ENCODE measurements at places on chromosomes 11 and 22.

- no peak for DNase-seq
These were observed 2.3 kb downstream of the TSPAN18 start for GRCh38 chr11:44729063-44729462.

GRCh38 chr11:126059238-126059781, 3.4 kb downstream of the CDON start:
- no peak for DNase-seq

DNA sequence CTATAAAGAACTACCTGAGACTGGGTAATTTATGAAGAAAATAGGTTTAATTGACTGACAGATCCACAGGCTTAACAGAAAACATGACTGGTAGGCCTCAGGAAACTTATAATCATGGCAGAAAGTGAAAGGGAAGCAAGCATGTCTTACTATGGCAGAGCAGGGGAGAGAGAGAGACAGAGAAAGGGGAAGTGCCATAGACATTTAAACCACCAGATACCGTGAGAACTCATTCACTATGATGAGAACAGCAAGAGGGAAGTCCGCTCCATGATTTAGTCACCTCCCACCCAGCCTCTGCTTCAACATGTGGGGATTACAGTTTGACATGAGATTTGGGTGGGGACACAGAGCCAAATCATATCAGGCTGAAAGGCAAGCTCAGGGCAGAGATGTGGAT, 327.1 kb upstream of the DDI1 start:
- DNase-seq = no peak

GRCh38 chr11:74636630-74637184, 44.3 kb downstream of the POLD3 start:
- no peak for DNase-seq

DNA sequence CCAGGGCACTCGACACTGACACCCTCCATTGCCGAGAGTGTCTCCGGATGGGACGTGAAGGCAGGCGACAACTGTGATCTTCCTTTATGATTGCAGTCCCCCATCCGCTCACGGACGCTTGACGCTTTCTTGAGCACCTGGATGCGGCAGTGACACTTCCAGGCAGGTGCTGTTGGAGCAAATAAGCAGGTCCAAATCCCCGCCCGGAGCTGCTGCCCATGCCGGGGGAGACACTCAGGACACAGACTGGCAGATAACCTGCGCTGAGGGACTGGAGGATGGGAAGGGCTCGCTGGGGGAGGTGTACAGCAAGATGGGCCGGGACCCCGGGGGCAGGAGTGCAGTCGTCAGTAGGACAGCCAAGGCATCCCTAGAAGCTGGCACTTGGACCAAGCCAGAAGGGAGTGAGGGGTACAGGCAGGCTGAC, 1403.5 kb downstream of the BRD1 start:
- DNase-seq = no peak

- no peak for DNase-seq
These were observed 14.4 kb downstream of the MUC5AC start for GRCh38 chr11:1171985-1172728.

- DNase-seq = no peak
These were observed 23.3 kb downstream of the SAMM50 start for GRCh38 chr22:43978558-43978957.

DNA sequence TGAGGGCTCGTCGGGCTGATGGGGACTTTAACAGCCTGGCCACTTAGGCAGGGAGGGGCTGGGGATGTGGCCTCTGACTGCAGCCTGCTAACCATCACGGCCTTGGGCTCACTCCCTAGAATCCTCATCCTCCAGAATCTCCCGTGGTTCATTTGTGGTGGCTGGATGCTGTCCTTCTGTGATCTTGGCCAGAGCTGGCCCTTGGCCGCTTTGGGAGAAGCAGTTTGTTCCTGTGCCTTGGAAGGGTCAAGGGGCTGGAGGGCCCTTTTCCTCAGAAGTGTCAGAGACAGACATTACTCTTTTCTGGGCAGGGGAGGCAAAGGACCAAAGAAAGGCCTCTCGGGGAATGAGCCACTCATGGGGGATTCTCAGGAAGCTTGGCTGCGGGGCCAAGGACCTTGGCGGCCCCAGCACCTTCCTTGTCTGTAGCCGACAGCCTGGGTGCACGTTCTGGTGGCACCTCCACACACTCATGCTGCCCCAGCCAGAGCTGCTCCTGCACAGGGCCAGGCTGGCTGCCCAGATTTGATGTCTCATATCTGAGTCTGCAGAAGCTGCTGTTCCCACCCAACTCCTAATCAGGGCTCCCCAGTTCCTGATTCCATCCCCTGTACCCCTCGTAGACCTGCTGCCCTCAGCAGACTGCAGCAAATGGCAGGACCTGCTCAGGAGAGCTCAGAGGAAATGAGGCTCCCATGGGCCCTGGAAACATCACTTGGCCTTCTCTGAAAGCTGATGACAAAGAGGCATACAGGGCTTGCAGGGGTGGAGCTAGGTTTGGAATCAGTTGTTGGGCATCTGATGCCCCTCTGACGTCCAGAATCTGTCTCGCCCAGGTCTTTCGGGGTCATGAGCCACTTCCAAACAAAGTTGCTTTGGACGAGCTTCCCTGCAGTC, 107.7 kb downstream of the CTTN start:
- DNase-seq = no peak

DNA sequence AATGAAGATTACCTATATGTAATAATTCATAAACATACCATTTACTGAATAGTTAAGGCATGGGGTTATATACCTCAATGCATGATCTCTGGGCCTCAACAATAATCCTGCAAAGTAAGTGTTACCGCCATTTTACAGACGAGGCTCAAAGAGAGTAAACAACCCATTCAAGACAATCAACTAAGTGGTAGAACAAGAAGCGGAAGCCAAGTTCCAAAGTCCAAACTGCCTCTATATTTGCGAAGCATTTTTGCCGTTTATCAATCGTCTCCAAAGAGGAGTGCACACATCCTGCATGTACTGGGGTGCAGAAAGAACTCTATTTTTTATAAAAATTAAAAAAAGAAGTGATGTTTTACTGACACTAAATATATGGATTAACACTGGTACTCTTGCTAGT, 27.5 kb upstream of the P4HA3 start:
- DNase-seq = no peak

- no peak for DNase-seq
These were observed 1474.3 kb downstream of the BRD1 start for GRCh38 chr22:48353116-48353947.

- DNase-seq = no peak
These were observed 2.1 kb upstream of the KIAA1671 start for GRCh38 chr22:24950272-24950902.

- DNase-seq = no peak
These were observed 6.0 kb downstream of the VSIG2 start for GRCh38 chr11:124745835-124746620.

DNA sequence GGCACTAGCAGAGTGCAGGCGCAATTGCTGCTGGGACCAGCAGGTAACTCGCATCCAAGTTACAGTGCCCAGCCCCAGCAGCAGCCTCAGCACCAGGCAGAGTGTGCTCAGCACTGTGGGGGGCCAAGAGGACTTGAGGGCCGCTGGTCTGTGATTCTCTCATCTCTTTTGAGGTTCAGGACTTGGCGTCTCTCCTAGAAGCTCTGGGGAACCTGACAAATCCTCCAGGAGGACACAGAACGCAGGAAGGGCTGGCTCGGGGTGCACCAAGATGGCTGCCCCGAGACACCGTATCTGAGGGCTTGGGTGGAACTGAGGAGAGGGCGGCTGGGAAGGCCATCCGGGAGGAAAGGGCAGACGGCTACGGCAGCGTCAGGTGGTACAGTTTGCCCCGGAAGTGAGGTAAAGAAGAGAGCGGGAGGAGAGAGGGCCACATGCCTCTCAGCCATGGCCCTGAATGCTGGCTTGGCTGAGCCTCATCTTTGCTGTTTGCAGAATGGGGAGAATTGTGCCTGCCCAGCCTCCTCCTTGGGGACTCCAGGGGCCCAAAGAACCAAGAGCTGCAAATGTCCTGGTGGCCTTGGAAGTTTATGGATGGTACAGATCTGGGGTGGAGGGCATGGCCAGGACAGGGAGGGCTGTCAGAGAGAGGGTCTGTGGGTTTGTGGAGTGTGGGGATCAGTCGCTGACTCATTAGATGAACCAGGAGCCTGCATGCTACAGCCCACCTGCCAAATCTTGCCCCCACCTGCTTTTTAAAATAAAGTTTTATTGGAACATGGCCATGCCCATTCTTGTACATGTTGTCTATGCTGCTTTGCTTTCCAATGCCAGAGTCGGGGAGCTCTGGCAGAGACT, 78.0 kb downstream of the MYEOV start:
- no peak for DNase-seq

DNA sequence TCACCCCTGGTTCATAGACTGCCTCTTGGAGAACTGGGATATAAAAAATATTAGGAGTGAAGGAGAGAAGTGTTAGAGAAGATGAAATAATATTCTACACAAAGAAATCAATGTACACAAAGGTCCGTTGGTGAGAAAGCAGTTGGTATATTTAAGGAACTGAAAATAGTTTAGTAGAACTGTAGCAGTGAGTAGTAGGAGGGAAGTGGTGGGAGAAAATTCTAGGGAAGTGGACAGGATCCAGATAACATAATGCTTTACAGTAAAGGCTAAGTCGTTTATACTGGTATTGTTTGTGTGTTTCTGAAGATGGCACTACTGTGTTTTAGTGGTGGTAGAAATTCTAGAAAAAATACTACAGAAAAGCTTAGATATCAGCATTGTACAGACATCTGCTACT, 120.8 kb upstream of the CHORDC1 start:
- no peak for DNase-seq

DNA sequence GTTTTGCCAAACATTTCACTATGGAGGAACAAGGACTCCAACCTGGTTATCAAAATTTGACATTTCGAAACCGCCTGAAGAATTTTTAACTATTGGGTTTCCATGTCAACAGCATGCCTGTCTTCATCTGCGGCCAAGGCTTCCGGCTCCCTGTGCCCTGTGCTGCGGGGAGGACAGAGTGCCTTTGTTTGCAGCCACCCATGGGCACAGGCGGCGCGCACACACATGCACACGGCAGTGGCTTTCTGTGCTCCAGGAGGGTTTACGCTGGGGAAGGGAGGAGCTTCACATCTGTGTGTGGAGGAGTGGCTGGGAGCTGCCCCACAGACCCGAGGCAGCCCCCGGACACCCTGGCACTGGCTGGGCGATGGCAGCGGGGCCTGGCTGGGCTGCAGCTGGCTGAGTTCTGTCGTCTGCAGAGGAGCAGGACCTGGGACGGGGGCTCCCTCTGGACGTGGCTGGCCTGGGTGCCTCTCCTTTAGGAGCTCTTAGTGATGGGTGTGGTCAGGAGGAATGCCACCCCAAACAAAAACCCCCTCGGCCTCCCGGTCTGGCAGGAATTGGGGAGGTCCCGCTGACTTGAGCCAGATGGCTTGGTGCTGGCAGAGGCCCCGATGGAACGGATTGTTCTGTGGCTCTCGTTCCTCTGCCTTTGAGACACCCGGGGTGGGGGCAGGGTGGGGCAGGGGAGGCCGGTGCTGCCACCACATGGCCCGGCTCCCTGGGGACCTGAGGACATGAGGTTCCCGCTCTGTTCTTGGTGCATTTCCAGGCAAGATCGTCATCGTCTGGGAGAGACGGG, 1290.9 kb downstream of the BRD1 start:
- DNase-seq = no peak

DNA sequence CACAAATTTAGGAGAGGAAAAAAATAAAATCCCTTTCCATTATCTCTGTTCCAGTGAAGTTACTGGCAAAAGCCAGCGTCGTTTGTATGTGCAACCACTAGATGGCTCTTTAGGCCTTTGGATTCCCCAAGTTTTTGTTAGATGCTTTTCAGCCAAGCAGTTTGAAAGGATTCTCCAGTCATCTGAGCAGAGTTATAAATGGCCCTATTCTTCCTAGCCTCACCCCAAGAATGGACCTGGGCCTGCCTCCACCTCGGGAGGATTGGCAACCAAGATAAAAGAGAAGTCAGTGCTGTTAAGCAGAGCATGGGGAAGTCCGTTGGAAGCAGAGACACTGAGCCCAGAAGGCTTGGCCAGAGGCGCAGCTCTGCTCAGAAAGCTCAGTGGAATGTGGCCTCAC, 15.4 kb downstream of the FAM181B start:
- no peak for DNase-seq

DNA sequence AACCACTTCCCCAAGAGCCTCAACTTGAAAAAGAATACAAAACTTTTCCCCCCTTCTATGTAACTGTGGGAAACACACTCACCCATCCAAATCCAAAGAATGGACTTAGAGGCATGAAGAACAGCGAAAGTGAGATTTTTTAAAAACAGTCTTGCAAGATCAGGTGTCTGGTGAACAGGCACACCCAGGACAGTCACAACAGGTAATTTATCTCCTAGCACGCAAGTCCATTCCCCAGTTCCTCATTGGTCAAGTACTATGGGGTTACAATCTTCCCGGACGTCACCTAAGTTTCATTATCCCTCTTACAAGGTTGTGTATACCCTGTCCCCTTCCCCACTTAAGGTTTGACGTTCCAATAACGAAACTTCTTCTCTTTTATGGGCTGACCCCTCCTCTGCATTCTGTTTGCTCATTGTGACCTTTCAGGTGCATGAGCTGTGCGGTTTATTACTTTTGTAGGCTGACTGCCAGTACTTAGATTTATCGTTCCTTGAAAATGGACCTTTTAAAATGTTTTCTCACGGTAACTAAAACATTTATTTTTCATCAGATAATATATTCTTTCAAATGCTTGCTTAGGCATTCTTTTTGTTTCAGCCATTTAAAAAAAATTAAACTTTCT, 1401.9 kb downstream of the FAM181B start:
- no peak for DNase-seq

GRCh38 chr11:120061761-120062560, 76.0 kb downstream of the TRIM29 start:
- no peak for DNase-seq

DNA sequence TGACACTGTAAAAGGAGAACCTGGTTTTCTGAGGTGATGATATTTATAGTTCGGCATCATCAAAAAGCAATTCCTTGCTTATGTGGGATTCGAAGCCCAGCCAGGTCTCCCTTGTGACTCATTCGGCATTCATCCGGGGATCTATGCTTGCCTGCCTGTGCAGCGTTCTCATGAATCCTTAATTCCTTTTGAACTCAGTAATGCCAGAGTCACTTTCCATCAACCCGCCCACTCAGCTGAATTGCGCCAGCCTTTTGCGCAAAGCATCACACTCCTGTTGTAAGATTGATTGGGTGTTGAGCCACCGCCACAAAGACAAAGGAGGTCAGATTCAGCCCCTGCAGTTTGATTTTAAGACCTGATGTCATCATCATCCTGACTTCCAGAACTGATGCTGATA, 128.6 kb downstream of the SLC17A6 start:
- DNase-seq = no peak

GRCh38 chr11:128687321-128687720, 6.6 kb upstream of the FLI1 start:
- no peak for DNase-seq

GRCh38 chr11:122851366-122851966, 13.2 kb downstream of the CRTAM start:
- no peak for DNase-seq

All from stimulated activated CD4-positive, alpha-beta T cell treated with anti-CD3 and anti-CD28 coated beads, Interleukin-15, amount 100 ng/mL, for 1 hour (primary cell).